AG10803 (cell line): ENCODE measurements at places on chromosomes 4 and X.

- DNase-seq: peak; percentile 43
These were observed 522 bp downstream of the FNIP2 start for GRCh38 chr4:158769175-158769921.

- DNase-seq: no peak
These were observed 1010.4 kb downstream of the ADGRL3 start for GRCh38 chr4:62210486-62210885.

- DNase-seq: peak; percentile 61
These were observed 20.3 kb downstream of the MEPE start for GRCh38 chr4:87853108-87853507.

GRCh38 chrX:117510453-117510852 is 606.2 kb downstream of the KLHL13 start:
- DNase-seq: no peak

DNA sequence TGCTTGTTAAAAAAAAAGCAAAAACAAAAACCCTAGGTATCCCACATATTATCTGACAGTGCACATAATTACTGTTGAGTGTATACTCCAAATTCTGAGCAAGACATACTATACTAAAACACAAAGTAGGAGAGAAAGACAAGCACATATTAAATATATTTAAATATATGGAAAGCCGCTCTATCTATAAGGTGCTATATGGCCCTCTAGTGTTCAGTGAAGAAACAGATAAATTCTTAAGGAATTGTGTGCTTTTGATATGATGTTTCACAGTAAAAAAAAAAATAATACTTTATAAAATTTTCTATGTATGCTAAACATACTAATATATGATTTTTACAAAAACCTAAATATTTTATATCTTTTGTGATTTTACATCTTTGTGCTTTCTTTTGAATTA is 137.8 kb downstream of the FBXW7 start:
- DNase-seq: no peak

- DNase-seq: no peak
These were observed 20.0 kb upstream of the SH3TC1 start for GRCh38 chr4:8179074-8179473.

GRCh38 chr4:105558277-105558676 is 5.9 kb downstream of the ARHGEF38 start:
- DNase-seq: no peak

DNA sequence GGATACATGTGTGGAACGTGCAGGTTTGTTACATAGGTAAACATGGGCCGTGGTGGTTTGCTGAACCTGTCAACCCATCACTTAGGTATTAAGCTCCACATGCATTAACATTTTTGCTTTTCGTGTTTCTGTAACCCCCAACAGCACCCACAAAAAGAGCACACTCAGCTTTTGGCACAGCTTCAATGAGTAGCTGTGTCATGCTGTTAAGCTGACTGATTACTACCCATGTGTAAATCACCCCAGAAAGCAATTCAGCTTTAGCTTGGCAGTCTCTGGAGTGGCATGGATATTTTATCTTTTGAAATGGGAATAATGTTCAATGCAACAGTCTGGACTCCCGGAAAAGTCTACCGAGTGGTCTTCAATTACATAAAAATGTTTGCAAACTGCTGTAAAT is 734.3 kb downstream of the STIM2 start:
- no peak for DNase-seq

- DNase-seq: peak; percentile 69
These were observed 11.5 kb upstream of the GABRE start for GRCh38 chrX:151985955-151986354.

GRCh38 chrX:139112432-139112831 is 400.9 kb upstream of the FGF13 start:
- DNase-seq: peak; percentile 44

GRCh38 chr4:117560329-117560728 is 474.0 kb upstream of the NDST3 start:
- no peak for DNase-seq

GRCh38 chrX:11438767-11439166 is 145.6 kb downstream of the AMELX start:
- peak; percentile 72 for DNase-seq

- no peak for DNase-seq
These were observed 5.7 kb upstream of the GPR174 start for GRCh38 chrX:79138658-79139241.

DNA sequence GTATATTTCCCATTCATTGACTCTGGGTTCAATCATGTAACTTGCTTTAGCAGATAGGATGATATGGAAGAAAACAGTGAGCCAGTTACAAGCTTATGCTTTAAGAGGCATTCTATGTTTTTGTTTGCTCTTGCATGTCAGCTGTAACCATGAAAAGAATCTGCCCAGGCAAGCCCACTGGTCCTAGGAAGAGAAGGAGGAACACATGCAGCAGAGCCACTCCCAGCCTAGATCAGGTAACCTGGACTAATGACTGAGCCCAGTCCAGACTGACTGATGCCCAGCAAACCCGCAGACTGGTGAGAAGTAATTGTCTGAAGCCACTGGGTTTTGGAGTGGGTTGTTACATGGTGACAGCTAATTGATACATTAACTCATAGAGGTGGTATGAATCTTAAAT is 167.9 kb downstream of the COL4A6 start:
- no peak for DNase-seq

DNA sequence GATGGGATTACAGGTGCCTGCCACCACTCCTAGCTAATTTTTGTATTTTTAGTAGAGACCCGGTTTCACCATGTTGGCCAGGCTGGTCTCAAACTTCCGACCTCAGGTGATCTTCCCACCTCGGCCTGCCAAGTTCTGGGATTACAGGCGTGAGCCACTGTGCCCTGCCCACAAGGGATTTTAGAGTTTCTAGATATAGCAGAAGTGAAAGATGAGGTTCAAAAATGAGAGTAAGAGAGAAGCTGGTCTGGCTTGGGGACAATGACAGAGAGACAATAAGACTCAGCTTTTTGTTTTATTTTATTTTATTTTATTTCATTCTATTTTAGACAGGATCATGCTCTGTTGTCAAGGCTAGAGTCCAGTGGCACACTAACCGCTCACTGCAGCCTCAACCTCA is 30.6 kb downstream of the TRIM61 start:
- no peak for DNase-seq

DNA sequence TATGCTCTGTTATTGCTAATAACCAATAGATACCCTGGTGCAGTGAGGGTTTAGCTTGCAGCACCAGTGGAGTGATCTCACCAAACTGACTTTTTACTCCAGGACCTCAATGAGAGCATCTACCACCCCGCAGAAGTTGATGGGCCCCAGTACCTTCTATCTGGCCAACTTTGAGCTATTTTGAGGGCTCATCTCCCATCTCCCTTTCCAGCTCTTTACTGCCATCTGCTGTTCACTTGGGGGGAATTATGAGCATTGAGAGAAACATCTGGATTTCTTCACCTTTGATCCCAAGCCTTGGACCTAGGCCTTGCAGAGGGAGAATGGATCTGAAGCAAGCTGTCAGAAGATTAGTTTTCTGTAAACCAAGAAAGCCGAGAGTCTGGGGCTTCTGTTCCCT is 143.6 kb downstream of the TMEM164 start:
- peak; percentile 38 for DNase-seq

DNA sequence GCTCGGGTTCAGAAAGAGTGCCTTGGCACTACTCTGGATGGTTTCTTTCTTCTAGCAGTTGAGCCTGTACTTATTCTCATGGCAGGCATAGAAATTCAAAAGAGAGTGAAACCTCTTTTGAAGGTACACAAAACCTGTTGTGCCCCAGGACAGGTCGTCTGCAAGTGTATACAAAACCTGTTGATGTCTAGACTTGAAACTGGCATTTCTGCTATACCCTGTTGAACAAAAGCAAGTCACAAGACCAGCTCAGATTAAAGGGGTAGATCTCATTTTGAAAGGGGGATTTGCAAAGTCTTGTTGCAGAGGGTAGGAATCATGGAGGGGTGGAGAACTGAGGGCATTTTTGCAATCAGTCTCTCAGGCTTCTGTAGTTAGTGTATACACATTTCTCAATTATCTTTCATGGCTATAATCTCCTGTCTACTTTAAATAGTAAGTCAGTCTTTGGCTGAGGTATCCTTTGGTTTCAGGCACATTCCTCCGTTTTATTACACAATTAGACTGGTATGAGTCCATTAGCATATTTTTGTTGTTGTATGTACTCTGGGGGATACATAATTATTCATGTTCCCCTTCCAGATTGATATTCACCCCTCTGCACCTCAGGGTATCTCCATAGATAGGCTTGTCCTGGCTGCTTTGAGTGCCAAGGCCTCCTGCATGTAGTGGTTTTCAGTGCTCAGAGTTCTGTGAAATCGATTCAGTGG is 251.4 kb downstream of the DTHD1 start:
- DNase-seq: no peak

DNA sequence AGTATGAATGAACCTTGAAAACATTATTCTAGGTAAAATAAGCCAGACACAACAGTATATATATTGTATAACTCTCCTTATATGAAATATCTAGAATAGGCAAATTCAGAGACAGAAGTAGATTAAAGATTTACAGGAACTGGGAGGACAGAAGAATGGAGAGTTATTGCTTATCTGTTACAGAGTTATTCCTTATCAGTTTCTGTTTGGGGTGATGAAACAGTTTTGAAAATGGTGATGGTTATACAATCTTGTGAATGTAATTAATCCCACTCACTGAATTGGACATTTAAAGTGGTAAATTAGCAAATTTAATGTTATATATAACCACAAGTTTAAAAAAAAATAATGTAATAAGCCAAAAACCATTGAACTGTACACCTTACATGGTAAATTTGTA is 14.5 kb upstream of the EXOC1 start:
- DNase-seq: no peak

- no peak for DNase-seq
These were observed 43.4 kb upstream of the GATB start for GRCh38 chr4:151804086-151804630.

GRCh38 chr4:173005912-173006633 is 162.5 kb upstream of the GALNT7 start:
- DNase-seq: no peak

GRCh38 chrX:37854148-37854547 is 6.8 kb upstream of the DYNLT3 start:
- DNase-seq: no peak

- DNase-seq: no peak
These were observed 35.2 kb downstream of the EDNRA start for GRCh38 chr4:147516133-147516532.

DNA sequence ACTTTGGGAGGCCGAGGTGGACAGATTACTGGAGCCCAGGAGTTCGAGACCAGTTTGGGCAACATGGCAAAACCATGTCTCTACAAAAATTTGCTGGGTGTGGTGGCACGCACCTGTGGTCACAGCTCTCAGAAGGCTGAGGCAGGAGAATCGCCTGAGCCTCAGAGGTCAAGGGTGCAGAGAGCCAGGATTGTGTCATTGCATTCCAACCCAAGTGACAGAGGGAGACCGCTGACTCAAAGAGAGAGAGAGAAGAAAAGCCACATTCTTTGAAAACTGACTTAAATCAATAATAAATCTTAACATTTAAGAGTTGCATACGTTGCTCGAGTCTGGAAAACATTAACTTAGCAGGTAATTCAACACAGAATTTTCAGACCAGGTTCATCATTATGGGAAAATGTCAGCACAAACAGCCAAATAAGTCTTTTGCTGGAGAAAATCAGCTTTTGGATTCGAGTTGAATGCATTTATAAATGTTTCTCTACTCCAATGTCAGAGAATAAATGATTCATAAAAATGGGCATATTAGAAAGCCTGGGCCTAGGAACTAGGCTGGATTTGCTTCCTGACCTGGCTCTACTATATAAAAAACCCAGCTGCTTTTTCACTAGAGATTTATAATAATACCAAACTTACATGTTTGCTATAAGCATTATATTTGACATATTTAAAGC is 68.3 kb upstream of the RBPJ start:
- DNase-seq: no peak

DNA sequence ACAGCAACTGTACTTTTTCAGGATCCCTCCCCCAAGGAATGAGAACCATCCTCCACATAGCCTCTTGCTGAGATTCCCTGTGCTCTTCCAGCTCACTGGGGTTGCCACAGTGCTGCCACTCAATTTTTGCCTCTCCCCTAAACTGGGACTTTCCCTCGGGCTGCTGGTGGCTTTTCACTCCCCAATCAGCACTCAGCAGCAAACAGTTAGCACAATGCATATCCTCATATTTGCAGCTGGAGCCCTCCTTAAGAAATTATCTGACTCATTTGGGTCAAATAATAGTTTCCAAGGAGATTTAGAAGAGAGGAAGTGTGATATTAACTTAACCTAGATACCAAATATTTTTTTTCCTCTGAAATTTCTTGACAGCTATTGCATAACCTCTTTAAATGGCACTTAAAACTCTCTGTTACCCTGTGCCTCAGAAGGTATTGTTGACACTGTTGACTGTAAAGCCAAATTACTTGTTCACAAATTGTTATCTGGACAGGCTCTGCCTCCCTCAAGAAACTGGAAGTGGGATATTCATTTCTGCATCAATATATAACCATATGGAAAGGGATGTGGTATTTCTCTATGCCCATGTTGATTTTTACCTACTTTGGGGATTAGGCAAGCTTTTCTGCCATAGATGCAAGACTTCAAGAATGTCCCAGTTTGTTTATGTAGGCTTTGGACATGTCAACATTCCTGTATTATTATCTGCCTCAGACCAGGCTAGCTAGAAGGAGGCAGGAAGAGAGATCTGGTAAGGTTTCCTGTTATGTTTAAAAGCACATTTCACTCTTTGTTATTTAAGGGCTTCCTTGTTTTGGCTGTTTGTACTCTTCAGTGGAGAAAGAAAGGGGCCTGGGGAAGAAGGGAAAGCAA is 58.0 kb downstream of the SEPTIN11 start:
- peak; percentile 74 for DNase-seq

GRCh38 chr4:36224972-36225903 is 19.1 kb downstream of the ARAP2 start:
- no peak for DNase-seq

DNA sequence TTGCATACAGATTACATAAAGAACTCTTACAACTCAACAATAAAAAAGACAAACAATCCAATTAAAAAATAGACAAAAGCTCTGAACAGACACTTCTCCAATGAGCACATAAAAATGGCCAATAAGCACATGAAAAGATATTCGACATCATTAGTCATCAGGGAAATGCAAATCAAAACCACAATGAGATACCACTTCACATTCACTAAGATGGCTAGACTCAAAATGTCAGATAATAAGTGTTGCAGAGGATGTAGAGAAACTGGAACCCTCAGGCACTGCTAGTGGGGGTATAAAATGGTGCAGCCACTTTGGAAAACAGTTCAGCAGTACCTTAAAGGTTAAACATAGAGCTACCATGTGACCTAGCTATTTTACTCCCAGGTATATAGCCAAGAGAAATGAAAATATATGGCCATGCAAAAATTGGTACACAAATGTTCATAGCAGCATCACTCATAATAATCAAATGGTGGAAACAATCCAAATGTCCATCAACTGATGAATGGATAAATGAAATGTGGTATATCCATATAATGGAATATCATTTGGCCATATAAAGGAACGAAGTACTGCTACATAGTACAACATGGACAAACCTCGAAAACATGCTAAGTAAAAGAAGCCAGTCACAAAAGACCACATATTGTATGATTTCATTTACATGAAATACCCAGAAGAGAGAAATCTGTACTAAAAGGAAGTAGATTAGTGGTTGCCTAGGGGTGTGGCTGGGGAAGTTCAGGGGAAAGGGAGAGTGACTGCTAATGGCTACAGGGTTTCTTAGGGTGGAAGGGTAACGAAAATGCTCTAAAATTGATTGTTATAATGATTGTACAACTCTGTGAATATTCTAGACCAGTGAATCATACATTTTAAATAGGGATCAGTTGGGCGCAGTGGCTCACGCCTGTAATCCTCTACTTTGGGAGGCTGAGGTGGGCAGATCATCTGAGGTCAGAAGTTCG is 29.4 kb downstream of the SASH3 start:
- DNase-seq: peak; percentile 0
